Omental fat pad (tissue), 4 donors: ENCODE measurements at places on chromosomes 5 and 9. TPM values are rescaled to one million over a fixed set of nuclear protein-coding genes. Genes with fewer than 3 reads are reported as not detected.

The PTGDS gene
- 76.9 TPM for total RNA-seq

The TLX3 gene
- total RNA-seq, result not detected

The CCL27 gene
- total RNA-seq, result not detected

The SLC46A2 gene
- total RNA-seq, result not detected

The MOB3B gene
- total RNA-seq, result 7.9 TPM
